ENCODE measurements at places on chromosomes 2 and 18.

DNA sequence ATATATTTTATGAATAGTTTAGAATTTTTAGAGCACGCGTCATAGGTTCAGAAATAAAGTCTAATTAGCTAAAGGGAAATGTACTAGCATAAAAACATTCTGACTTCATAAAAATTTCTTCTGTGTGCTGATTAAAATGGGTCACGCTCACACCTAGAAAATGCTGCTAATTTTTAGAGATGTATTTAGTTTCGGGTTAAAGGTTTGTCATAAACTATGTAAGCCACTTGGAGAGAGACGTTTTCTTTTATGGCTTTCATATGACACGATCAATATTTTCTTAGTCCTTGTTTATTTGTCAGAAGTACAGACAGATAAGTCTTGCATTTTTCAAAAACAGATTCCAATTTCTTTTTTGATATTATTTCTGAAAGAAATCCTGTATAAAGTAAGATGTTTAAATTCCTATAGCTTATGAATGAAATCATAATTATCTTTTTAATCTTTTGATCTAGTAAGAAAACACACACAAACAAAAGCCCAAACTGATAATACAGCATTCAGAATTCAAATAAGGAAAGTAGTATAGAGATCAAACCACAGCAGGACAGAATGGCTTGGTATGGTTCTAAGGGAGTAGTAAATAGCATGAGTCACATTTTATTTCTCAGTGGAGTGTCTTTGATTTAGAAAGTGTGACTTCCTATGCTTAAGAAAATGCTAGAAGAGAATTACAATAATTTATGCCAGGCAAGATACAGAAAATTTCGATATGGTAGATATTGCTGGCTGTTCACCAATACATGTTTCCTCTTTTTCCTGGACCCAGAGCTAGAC lies 236.6 kb downstream of the GPD2 start:
- no peak for DNase-seq

DNA sequence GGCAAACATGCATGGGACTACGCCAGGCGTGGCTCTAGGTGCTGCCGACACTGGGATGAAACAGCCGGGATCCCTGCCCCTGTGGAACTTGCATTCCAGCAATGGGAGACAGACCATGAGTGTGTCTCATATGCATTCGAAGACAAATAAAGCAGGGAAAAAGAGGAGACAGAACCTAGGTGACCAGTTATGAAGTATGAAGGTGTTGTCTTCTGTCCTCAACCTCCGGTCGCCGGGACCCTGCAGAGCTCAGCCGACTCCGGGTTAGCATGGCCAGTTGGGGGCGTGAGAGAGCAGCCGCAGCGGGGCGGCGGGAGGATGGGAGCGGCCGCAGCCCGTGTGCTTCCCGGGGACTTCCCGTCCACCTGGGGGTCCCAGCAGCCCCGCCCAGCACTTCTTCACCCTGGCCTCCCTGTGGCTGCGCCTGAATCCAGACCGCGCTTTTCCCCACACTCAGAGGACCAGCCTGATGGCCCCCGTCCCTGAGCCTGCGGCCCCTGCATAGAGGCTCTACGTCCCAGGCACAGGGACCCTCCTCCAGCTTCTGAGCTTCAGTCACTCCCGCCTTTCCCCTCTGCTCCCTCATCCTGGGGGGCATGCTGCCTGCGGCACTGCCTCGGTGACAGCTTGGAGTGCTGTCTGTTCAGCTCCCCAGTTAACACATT lies 11.4 kb downstream of the ID2 start:
- no peak for DNase-seq

- no peak for DNase-seq
These were observed 58.3 kb downstream of the FBXO36 start for GRCh38 chr2:229980431-229981184.

DNA sequence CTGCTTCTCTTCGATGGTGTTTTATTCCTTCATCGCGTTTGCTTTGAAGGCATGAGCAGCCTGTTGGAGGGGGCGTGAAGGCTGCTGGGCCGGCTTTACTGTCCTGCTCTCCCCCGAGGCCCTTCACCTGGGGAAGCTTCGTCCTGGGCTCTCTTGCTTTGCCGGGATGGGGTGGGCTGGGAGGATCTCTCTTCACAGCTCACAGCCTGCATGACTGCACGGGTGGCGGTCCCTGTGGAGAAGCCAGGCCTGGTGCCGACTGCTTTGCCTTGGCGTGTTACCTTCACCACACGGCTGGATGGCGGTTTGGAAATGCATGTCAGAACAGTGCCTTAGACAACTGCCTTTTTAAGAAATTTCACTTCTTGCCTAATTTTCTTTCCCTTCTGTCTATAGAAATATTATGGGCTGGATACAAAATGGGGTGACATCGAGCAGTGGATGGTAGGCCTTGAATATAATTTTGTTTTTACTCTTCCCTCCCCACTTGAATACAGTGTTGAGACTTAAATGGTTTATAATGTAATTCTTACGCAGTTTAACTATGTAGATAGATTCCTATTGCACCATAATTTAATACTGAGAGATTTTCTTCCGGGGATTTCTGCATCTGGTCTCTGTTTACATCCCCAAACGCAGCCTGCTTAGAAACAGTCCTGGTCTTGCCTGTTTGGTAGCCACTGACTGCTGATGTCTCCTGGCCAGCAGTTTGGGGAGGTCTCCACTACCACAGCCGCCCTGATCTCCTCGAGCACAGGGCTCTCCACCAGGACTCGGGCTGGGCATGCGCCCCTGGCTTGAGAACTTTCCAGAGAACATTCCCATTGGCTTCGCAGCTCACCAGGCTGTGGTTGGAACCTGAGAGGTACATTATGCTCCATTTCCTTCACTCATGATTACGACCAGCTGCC lies 81.0 kb upstream of the RBM44 start:
- no peak for DNase-seq

DNA sequence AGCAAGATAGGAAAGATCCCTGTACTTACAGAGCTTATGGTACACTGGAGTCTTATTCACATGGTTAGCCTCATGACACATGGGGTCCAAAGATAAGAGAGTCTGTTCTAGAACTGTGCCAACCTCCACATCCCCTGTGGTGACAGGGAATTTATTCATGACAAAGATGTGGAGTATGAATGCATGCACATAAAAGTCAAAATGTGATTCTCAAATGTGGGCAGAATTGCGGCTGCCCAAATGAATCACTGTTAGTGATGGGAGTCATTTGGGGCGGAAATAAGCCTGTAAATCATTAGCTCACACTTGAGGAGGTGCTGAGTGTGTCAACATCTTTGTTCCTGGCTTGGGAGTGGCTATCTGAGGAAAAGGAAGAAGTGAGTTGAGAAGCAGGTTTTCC lies 560.6 kb downstream of the SLC4A3 start:
- no peak for DNase-seq

GRCh38 chr2:108855194-108855593 lies 68.6 kb downstream of the CCDC138 start:
- DNase-seq = no peak

DNA sequence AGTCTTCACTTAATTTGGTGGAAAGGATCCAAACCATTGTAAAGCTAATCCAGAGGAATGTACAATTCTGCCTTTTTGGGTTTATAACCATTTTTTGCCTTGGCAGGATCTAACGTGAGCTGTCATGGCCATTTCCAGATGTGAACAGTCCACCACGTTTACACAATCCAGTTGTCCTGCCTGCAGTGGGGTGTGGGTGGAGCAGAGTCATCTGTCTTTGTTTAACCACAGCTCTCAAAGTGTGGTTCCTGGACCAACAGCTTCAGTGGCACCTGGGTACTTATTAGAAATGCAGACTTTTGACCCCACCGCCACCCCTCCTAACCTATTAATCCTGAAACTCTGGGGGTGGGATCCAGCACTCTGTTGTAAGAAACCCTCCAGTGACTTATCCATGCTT lies 35.9 kb downstream of the FHOD3 start:
- no peak for DNase-seq

DNA sequence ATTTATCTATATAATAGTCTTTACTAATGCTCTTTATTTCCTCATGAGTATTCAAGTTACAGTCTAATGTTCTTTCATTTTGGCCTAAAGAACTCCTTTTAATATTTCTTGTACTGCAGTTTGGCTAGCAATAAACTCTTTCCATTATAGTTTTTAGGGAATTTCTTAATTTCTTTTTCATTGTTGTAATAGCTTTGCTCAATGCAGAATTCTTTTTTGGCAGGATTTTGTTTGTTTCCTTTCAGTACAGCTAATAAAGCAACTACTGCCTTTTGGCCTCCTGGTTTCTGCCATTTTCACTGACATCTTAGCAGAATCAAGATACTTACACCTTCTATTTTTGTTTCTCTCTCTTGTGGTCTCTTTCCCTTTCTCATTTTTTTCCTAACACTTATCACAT lies 390.4 kb upstream of the RGPD4 start:
- DNase-seq = no peak

DNA sequence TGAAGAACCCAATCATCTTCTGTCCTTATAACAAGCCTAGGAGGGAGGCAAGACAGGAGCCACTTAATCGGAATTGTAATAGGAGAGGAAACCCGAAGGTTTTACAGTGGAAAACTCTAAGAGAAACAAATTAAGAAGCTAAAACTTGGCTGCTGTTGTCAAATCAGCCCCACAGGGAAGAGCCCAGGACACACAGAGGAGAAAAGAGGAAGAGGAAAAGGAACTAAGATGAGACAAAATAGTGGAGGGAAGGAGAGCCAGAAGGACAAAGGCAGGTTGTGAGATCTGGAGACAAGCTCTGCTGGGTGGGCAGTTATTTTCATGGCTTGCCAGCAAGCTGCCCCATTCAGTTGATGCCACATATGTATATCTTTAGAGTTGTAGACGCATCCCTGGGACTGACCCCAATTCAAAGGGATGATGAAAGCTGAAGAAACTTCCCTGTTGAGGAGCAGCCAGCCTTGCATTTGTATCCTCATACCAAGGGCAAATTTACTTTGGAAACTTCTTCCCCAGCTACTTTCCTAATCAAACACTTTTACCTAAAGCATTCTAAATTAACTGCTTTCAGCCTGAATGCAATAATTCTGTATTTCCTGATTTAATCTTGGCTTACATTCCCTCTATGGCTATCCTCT lies 499.8 kb upstream of the MEIS1 start:
- DNase-seq = no peak

GRCh38 chr18:77012806-77013541 lies 119.6 kb downstream of the MBP start:
- DNase-seq = no peak

DNA sequence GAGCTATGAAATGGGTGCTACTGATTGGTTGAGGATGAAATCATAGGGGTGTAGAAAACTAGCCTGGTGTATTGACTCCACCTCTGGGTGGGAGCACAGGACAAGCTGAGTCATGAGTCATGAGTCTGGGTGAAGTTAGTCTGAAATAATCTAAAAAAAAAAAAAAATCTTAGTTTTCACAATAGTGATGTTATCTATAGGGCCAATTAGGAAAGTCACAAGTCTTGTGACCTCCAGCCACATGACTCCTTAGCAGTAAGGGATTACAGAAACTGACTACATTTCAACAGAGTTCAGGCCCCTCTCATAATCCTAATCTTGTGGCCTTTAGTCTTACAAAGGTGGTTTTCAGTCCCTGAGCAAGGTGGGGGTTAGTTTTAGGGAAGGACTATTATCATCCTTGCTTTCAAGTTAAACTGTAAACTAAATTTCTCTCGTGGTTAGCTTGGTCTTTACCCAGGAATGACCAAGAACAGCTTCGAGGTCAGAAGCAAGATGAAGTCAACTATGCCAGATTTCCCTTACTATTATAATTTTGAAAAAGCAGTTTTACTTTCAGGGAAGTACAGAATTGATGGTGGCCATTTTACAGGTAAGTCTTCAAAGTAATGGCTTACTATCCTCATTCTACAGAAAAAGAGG lies 338.0 kb upstream of the GYPC start:
- no peak for DNase-seq

GRCh38 chr18:8787371-8787670 lies 82.0 kb downstream of the MTCL1 start:
- no peak for DNase-seq

- DNase-seq = no peak
These were observed 104.7 kb downstream of the ZFP36L2 start for GRCh38 chr2:43121580-43122314.

- DNase-seq = no peak
These were observed 19.8 kb upstream of the MAP4K4 start for GRCh38 chr2:101677658-101678057.

DNA sequence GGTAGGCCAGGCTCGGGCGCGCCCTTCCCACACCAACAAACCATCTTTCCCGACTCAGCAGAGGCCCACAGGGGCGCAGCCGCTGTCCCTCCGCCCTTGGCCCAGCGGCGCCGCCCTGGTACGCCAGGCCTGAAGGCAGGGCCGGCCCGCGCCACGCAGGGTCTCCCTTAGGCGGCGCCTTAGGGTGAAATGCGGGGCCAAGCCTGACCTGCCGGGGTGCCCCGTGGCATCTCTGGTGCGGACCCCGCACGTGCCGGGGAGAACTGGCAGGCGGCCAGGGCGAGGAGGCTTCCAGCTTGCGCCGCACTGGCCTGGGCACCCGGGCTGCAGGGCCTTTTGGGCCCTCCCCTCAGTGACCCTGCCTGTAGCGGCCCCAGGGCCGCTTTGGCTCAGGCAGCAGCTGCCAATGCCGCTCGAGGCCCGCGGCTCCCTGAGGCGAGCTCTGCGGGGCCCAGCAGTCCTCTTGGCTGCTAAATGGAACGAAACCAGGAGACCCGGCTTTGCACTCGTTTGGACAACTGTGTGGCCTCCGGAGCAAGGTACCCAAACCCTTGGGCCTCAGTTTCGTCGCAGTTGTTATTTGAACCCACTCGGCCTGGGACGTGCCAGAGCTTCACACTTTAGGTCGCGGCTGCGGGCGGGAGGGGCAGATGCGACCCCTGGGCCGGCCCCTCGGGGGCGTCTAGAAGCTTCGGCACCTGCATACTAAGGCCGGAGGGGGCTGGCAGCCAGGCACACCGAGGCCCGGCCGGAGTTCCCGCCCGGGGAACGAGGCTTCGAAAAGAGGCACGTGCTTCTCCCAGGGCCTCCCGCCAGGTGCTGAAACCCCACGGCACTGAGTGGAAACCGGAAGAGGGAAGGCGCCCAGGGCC lies 8.5 kb downstream of the OTX1 start:
- DNase-seq = no peak

DNA sequence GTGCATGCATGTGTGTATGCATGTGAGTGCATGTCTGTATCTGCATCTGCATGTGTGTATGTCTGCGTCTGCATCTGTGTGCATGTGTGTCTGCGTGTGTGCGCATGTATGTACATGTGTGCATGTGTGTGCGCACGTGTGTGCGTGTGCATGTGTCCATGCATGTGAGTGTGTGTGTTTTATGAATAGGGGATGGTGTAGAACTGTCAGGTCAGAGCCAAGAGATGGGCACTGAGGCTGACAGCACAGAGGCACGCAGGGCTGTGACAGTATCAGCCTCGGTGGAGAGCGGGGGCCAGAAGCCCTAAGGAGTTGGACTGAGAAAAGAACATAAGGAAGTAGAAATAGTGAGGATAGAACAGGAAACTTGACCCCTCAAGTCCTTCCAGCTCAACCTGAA lies 494.0 kb upstream of the MYT1L start:
- no peak for DNase-seq

DNA sequence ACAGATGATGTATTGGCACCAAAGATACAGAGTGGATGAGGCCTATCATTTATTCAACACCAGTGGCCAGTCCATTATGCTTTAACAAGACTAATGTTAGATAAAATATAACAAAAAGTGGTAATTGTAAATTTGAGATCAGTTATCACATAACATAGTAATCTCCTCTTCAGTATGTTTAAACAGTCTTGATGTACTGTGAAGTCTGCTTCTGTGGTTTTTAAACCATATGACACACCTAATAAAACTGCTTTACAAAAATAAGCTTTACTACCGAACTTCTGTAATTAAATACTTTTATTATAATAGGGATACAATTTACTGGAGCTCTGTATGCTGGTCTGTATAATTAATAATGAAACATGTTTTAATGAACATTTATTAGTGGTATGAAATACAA lies 2156.1 kb upstream of the CELF4 start:
- no peak for DNase-seq

All from T-helper 1 cell (primary cell).